ENCODE measurements at places on chromosomes 13 and 19.

- no peak for DNase-seq
Measured at GRCh38 chr19:11005521-11005920, 44.7 kb downstream of the SMARCA4 start.

- no peak for DNase-seq
Measured at GRCh38 chr13:34944751-34945150, 2.7 kb downstream of the NBEA start.

DNA sequence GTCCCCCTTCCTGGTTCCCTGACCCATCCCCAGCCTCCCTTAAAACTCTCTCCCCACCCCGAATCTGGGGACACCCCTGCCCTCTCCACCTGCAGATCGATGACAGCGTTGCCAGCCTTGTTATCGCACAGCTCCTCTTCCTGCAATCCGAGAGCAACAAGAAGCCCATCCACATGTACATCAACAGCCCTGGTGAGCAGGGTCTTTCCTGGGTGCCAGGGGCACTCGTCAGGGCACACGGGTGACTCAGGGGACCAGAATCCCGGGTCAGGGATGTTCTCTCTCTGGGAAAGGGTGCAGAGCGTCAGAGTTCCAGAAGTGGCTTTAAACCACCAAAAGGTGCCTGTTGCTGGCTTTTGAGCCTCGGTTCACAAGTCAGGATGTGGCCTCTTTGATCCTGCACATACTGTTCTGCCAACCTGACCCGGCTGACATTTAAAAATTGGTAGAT is 1.0 kb downstream of the CLPP start:
- no peak for DNase-seq

DNA sequence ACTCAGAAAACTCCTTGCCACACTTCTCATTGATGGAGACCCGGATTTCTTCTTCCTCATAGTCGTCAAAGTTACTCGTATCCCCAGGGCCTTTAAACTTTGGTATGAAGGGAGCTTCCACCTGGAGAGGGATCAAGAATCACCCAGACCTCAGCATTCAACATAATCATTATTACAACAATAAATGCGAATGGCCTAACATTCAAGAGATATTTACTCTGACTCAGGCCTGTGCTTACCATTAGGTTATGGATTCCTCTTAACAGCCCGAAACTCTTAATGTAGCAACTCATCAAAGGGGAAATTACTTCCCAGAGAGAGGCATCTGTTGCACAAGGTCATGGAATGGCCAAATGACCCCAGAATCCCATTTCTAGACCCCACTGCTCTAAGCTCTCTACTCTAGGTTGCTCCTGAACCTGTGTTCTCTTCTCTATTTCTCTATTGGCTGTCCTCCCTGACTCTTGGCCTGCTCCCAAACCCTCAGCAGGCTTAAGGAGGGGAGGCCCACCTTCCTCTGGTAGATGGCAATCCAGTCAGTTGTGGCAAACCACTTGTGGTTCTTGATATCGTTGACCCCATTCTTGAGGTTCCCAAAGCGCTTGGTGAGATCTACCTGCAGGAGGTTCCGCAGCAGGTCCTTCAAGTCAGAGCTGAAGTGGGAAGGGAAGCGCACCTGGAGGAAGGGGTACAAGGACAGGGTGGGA is 2.7 kb upstream of the SAMD1 start:
- DNase-seq = no peak
